Adrenal gland (tissue), 19 donors: ENCODE measurements at places on chromosomes 12 and 14.

GRCh38 chr12:195156-195555, 18.8 kb downstream of the SLC6A12 start:
- DNase-seq: no peak

GRCh38 chr12:47935184-47935583, 28.2 kb upstream of the TMEM106C start:
- no peak for DNase-seq

DNA sequence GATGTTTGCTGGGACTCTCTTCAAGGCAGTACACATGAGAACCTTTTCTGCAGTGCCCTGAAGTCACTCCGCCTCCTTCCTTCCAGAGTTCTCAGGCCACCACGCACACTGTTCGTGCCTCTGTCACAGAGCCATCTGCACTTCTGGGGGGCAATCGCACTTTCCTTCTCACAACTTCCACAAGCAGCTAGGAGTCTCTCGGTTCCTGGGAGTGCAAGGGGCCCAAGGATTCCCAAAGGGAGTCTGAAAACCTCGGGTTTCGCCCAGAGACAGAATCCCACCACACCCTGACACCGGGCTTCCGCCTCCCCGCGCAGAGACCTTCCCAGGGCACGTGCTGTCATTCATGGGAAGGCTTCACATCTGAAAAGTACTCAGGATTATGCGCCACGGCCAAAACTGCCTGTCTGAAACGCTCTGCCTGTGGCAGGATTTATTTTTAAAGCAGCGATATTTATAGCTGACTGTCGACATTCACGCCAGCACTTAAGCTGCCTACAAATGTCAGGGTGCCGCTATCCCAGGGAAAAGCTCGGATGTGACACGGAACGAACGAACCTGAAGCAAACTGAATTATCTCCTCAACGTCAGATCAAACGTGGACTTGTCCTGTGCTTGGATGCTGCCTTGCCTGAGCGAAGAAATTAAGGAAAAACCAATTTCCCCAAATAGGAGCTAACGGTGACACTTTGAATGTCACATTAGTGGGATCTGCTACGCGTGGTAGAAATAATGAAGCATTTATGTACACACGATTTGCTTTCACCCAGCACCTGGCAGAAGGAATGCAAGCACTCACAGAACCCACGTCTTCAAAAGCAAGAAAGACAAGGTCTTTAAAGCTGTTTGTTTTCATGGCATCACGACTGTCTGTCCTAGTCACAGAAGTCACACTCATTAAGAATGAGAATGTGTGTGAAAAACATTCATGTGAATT, 154.0 kb downstream of the PIWIL1 start:
- no peak for DNase-seq

DNA sequence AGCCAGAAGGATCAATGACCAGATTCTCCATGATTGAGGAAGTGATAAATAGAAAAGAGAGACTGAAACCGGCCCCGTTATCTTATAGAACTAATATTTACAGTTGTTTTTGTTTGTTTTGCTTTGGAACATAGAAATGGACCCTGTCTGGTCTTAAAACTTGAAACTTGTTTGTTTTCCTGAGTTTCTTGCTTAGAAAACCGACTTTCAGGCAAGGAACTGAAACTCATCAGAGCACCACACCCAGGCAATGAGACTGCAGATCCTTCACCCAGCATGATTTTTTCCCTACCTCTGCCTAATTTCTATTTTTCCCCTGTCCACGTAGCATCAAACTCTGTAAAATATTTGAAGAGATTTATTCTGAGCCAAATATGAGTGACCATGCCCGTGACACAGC, 10.6 kb upstream of the CLEC12A start:
- DNase-seq: no peak

- no peak for DNase-seq
These were observed 678 bp upstream of the OAS2 start for GRCh38 chr12:112977641-112978040.

- no peak for DNase-seq
These were observed 355.0 kb downstream of the ETNK1 start for GRCh38 chr12:22979854-22980469.

DNA sequence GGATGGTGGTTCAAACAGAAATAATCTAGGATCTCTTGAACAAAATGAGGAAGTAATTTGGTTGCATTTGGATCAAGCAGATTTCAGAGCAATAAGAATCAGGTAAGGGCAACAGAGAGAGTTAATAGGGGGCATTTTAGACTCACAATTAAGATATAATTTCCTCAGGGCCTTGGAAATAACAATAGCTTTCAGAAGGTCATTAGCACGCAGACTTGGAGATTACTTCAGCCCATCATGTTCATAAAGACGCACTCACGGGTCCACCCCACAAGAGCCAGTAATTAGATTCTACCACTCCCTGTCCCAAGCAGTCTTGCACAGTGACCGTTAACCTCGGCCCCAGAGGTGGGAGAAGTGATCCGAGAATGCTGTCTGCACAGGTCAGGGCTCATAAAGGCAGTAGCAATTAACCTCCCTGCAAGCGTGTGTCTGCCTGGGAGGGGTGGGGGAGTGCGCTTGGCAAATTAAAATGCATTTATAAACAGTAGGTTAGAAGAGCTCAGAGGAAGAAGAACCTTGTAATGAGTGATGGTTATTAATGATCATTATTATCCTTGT, 125.7 kb upstream of the CCDC196 start:
- no peak for DNase-seq

GRCh38 chr14:103894034-103894722, 34.1 kb upstream of the TDRD9 start:
- no peak for DNase-seq

DNA sequence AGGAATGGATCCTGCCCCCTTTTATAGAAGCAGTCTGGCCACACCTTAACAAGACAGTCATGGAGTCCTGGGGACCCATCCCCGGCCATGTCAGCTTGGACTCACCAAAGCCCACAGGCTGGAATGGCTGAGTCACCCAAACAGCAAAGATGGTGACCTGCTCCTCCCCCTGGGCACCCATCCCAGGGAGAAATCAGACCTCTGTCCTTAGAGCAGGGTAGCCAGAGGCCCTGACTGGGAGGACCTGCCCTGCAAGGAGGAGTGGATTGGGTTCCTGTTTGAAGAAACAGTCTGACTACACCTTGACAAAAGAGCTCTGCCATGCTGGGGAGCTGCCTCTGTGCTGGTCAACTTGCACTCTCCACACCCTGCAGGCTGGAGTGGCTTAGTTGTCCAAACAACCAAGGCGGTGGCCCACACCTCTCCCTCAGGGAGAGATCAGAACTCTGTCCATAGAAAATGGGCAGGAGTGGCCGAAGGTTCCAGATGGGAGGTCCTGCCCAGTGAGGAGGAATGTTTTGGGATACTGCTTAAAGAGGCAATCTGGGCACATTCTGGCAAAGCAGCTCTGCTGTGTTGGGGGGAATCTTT, 16.6 kb downstream of the MGP start:
- DNase-seq: no peak

DNA sequence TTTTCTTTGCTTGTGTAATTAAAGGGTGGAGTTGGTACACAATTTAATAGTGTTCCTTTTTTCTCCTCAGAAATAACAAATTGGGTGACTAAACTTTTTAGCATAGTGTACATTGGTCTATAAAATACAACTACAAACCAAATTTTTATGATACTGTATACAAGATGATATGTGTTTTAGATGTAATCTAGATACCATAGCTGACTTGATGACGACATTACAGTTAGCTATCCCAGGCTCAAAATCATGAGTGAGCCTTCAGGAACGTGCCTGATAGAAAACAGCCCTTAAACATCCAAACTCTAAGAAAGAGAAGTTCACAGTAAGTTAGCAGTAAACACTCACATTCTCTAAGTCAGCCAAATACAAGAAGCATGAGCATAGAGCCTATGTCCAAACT, 99.0 kb upstream of the SSTR1 start:
- no peak for DNase-seq

- peak; percentile 73 for DNase-seq
These were observed 56.7 kb downstream of the DGLUCY start for GRCh38 chr14:91170504-91171121.

GRCh38 chr12:77914081-77914488, 83.4 kb downstream of the NAV3 start:
- no peak for DNase-seq

- DNase-seq: no peak
These were observed 88.7 kb downstream of the SLC8A3 start for GRCh38 chr14:70100071-70100470.

- peak; percentile 73 for DNase-seq
These were observed 54.5 kb downstream of the VCPKMT start for GRCh38 chr14:50061664-50062437.

GRCh38 chr12:107484230-107484629, 201.4 kb upstream of the PWP1 start:
- no peak for DNase-seq
